NAMALWA (cell line): ENCODE measurements at places on chromosomes 6 and 20.

DNA sequence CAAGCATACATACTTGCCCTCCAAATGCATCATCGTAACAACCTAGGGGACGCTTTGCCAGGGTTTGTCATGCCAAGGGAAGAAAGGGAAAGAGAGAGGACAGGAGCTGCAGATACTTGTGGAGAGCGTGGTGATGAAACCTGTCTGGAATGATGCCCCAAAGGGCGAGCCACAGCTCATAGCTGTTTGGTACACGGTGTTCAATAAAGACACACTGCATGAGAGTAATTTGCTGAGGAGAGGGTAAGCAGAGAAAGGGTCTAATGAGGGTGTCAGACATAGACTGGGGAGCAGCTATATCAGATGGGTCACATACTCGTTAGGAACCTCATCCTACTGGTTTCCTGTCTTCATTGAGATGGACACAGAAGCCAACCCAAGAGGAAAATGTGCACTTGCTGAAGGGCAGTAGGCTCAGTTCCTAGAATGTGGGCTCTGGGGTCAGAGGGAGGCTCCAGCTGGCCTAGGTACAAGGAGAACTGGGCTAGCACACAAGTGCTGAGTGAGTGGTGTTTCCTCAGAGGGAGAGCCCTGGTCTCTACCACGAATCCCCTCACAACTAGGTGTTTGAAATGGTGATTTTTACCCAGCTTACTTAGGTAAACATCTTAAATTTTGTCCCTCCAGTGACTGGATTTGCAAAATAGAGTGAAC, 5.2 kb upstream of the FOXO3 start:
- DNase-seq, result no peak

DNA sequence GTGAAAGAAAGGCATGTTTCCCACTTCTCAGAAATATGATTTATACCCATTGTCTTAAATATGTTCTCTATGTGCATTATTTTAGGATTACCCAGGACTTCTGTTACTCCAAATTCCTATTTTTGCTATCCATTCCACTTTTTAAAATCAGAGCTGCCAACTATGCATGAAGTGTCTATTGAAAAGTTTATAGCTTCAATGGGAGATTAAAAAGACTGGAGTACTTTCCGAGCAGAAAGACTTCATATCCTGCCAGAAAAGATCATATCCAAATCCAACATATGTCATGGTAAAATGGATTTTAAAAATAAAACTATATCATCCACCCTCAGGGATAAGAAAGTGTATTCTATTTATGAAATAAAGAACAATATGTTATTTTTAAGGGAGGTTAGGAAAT, 212.7 kb downstream of the COL12A1 start:
- no peak for DNase-seq

GRCh38 chr20:56766528-56766927, 137.4 kb downstream of the TFAP2C start:
- DNase-seq, result no peak

DNA sequence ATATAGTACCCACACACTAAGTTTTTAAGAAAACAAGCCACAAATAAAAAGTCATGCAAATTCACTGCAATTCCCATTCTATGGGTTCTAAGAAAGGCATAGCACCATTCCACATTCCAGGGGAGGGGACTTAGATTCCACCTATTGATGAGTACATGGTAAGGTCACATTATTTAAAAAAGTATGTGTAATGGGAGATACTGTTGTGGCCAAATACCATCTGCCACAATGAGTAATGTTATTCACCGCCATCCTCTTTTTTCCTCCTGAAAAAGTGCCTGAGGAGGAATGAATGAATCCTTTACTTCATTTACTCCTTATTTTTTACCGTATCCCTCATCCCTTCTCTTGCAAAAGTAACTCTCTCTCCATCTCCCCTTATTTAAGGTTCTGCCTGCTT, 27.0 kb upstream of the ADGRF1 start:
- DNase-seq, result no peak

GRCh38 chr6:144986271-144986670, 701.1 kb downstream of the UTRN start:
- no peak for DNase-seq

DNA sequence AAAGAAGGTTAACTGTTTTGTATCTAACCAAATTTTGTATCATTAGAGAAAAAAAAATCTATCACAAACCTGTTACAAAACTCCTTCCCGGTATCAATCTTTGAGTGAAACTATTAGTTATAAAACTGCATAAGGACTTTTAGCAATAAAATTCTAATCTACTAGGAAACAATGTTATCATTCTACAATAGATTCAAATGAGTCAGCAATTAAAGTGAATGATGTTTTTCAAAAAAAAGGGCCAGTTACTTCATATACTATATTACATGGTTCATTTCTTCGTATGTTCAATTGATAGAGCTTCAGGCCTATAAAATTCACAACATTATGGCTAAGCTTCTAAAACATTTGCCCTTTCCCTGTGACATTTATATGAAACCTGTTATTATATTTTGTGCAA, 15.6 kb downstream of the ASCC3 start:
- no peak for DNase-seq

DNA sequence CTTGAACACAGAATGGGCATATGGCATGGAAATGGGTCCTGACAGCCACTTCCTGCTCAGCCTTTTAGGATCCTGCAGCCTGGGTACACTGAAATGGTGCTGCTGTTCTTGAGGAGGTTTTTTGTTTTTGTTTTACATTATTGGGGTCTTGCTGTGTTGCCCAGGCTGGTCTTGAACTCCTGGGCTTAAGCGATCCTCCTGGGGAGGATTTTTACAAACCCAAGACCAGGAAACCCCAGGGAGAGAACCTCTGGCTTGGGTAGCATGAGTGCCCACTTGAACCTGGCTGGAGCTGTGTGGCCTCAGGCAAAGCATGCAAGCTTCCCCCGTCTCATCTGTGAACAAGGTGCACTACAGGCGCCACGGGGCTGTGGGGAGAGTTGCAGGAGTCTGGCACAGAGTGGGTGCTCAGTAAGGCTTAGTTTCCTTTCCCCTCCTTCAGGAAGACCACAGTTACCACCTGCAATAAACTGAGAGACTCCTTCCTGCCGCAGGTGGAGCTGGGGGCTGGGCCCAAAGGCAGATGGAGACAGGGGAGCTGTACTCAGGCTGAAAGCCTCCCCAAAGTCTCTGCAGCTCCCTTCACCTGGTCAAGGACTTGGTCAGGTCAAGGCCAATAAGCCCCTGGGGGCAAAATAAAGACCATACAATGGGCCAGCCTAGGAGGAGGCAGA, 1.8 kb downstream of the SLA2 start:
- no peak for DNase-seq

- peak; percentile 85 for DNase-seq
Observed at GRCh38 chr20:36792422-36792821, 18.9 kb upstream of the DSN1 start.

- DNase-seq, result no peak
Observed at GRCh38 chr6:81896525-81897503, 144.3 kb upstream of the TENT5A start.

DNA sequence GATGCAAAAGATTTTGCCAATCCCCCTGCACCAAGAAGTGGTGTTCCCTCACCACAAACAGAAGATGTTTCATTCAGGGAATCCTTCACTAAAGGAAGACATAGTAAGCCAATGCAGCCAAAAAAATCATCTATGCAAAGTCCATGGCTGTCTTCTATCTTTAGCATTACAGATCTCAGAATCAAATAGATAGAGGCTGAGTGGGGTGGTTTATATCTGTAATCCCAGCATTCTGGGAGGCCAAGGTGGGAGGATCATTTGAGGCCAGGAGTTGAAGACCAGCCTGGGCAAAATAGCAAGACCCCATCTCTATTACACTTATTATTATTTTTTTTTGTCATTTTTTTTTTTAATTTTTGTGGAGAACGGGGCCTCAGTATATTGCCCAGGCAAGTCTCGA, 32.9 kb upstream of the ZNF217 start:
- no peak for DNase-seq

- no peak for DNase-seq
Observed at GRCh38 chr20:32582659-32583580, 2.2 kb downstream of the NOL4L start.

- no peak for DNase-seq
Observed at GRCh38 chr20:8306937-8307336, 174.9 kb downstream of the PLCB1 start.

- DNase-seq, result no peak
Observed at GRCh38 chr6:46306431-46306830, 135.7 kb upstream of the ENPP5 start.

DNA sequence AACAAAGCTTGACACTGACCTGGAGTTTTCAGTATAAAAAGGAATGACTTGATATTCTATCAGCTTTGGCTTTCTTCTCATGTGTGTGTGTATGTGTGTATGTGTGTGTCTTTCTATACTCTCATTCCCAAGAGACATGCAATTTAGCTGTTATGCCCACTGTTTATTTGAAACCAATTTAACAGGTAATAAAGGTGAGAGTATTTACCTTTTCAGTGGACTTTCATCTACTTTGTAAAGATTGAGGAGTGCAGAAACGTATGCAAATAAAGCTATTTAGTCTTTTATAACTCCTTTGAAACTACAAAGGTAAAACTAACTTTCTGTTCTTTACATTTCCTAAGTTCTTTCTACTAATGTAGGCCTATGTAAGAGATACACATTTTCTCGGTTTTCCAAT, 103.5 kb upstream of the HS3ST5 start:
- DNase-seq, result no peak

GRCh38 chr6:15793288-15793687, 130.5 kb upstream of the DTNBP1 start:
- no peak for DNase-seq

DNA sequence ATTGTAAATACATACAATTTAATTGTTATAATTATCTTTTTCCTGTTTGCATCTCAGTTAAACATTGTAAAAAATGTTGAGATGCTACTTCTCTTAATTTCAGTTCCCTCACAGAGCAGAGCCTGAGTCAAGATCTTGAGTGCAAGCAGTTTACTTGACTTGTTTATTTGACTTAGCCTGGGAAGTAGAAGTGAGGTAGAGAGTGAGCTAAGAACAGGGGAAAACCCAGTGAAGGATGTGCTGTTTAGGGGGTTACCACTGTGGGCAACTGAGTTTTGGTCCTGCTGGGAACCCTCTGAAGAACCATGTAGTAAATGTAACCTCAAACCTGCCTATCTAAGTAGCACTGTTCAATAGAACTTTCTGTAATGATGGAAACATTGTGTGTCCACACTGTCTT, 495.2 kb upstream of the FLRT3 start:
- DNase-seq, result no peak

DNA sequence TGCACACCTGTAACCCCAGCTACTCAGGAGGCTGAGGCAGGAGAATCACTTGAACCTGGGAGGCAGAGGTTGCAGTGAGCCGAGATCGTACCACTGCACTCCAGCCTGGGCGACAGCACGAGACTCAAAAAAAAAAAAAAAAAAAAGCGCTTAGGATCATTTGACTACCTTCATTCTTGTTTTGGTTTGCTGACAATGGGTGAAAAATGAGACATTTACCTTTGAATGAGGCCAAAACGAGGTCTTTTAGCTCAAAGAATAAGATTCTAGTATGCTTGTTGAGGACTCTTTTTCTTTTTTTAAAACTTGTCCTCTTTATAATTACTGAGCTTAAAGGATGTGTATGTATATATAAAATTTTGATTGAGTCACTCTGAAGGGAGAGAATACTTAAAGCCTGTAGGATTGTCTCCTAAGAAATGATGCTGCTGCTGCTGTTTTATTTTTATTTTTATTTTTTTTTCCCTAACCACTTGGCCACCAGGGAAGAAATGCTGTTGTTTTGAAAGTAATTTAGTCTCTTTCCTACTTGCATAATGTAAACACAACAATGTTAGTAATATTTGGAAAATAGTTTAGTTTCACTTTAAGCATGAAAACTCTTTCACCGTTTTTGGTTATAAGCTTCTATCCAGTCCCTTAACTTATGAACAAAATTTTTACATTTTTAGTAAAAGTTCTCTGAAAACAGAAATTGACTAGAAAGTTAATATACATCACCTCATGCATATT, 7.9 kb downstream of the UBR2 start:
- DNase-seq, result no peak

DNA sequence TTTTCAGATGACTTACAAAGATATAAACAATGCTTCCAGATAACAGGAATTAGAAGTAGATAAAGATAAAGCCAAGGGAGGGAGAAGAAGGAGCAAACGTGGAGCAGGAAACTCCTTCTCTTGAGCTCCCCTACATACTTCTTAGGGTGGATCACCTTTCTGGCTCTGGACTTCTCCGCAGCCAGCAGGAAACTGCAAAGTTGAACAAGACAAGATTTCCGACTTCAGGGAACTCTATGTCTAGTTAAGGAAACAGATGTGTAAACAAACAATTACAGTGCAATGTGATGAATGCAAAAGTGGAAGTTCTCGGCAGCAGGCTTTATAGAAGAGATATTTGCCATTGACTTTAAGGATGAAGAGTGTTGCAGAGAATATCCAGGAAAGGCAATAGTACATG, 134.0 kb upstream of the MARCKS start:
- DNase-seq, result no peak

DNA sequence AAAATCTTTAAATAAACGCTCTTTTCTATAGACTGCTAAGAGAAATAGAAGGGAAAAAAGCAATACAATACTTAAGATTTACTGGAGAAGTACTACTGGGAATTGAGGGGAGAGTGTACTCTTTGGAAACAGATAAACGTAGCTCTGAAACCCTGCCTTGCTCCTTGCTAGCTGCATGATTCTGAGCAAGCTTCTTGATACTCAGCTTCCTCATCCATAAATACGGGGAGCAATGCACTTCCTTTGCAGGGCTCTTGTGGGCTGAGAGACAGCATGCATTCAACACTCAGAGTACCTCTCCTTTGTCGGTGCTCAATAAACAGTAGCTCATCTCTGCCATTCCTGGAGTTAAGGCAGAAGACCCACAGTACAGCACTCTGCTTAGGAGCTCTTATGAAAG, 159.7 kb downstream of the BTBD9 start:
- DNase-seq, result no peak

GRCh38 chr20:63686094-63686491, 10.4 kb upstream of the TNFRSF6B start:
- no peak for DNase-seq

GRCh38 chr6:139161169-139161568, 26.3 kb downstream of the HECA start:
- peak; percentile 22 for DNase-seq

DNA sequence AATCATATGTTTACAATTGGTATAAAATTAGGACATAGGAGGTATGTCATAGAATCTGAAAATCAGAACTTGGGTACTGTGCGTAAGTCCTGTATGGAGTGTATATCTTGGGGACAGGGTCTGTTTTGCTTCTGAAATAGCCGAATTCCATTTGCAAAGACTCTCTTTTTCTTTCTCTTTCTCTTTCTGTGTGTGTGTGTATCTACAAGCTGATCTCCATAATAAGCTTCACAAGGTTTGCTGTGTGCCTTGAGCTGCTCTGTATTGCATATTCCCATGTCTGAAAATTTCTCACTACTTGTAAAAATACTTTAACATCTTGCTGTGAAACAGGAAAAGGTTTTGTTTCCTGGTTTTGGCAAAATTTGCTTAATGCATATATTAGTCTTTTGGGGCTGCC, 29.5 kb downstream of the STX11 start:
- DNase-seq, result no peak

GRCh38 chr20:7463290-7463689, 477.0 kb downstream of the HAO1 start:
- DNase-seq, result no peak
